ENCODE measurements at places on chromosomes 7 and 10. TPM values are rescaled to one million over a fixed set of nuclear protein-coding genes. Genes with fewer than 3 reads are reported as not detected.
A peak's percentile ranks its signal among the peaks of the same experiment; 100 is the strongest.

Gene SCIN
- 22.6 TPM for total RNA-seq

Gene PRF1
- not detected for total RNA-seq

DNA sequence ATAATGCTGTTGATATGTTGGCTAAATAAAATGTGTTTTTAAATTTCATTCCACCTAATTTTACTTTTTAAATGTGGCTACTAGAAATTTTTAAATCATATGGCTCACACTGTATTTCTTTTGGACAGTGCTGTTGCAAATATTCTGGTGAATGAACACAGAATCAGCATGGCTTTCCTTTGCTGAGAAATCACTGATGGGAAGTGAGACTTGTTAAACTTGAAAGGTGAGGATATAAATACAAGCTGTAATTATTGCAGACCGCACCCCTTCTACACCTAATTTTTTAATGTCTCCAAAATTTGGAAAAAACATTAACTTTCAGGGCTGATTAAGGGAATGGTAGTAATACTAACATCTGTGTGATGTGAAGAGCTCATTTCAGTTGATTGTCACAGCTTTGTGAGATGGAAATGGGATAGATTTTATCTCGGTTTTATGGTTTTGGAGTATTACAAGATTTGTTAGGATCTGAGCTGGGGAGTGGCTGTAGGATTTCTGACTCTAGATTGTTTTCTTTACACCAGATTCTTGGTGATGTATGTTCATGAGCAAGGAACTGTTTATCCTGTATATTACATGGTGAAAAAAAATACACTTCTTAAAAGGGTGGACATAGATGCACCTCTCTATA lies 1.3 kb downstream of the MIOS start:
- DNase-seq: no peak

Gene VWA2
- 5.8 TPM for total RNA-seq

DNA sequence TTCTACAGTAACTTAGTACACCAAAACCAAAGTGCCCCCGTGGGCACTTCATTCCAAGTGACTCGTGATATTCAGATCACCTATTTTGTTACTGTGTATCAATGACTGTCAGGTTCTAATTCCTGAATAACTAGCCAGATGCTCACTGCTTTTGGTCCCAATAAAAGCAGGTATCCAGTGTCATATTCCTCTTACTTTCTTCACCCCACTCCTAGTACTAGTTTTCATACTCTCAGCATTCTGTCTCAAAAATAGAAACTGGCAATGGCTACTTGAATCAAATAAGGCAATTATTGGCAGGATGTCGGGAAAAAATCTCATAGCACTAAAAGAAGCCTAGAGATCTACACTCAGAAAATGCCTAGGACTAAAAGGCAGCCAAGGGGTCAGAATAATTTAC lies 84.6 kb downstream of the ZNF467 start:
- DNase-seq: no peak

Gene OR6V1
- not detected for total RNA-seq

- no peak for DNase-seq
These were observed 7.1 kb upstream of the ASB10 start for GRCh38 chr7:151194188-151194587.

Gene SPDYE9
- total RNA-seq: not detected

Gene EIF4H
- total RNA-seq: 191 TPM

DNA sequence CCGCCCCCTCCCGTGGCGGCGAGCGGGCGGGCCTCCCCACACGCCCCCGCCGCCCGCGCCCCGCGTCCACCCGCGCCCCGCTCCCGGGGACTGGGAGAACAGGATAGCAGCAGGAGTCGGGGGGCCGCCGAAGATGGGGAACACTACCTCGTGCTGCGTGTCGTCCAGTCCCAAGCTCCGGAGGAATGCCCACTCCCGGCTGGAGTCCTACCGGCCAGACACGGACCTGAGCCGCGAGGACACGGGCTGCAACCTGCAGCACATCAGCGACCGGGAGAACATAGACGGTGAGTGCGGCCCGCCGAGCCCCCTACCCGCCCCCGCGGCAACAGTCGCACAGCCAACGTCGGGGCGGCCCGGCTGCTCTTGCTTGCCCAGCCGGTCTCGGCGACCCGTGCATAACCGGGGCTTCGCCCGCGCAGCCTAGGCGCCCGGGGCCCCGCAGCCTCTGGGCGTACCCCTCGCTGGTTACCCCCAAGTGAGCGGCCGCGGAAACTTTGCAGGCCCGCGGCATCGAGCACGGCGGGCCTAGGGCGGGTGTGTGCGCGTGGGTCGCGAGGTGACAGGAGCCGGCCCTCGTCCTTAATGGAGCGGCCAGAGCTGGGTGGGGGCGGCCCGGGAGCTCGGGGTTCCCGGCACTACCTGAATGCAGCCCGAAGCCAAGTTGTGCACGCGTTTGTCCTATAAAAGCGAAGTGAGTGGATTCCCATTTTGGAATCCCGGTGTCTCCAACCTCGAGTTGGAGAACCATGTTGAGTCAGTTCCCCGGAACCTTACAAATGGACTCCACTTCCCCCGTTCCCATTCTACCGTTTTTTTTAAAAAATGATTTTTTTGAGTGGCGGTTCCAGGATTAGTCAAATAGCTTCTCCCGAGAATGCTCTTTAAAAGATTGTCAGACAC lies 863 bp downstream of the CCNY start:
- peak; percentile 37 for DNase-seq

GRCh38 chr10:129096065-129096984 lies 370.7 kb upstream of the MGMT start:
- DNase-seq: no peak

DNA sequence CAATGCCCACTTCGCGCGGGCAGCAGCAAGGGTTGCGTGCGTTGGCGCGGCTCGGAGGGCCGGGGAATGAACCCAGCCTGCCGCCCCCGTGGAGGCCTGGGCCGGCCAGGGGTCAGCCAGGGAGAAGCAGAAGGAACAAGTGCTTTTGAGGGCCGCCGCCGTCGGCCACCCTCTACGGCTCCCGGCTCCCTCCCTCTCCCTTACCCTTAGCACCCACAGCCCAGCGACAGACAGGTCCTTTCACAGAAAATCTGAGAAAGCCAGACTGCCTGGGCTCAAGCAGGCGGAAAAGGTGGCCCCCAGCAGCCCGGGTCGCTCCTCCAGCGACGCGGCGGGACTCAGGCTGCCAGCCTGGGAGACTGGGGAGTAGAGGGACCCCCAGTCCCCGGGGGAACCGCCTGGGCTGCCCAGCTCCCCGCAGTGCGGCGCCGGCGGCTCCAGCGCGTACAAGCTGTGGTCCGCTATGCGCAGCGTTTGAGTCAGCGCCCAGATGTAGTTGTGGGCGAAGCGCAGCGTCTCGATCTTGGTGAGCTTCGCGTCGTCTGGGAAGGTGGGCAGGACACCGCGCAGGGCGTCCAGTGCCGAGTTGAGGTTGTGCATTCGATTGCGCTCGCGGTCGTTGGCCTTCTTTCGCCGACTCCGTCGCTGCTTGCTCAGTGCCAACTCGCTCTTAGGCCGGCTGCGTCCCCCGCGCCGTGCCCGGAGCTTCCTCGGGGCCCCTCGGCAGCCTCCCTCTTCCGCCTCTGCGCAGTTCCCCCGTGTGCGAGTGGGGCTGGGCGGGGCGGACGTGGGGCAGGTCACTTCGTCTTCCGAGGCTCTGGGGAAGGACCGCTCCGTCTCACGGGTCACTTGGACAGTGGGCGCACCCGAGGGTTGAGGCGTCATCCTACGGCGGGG lies 815 bp downstream of the NEUROG3 start:
- no peak for DNase-seq

DNA sequence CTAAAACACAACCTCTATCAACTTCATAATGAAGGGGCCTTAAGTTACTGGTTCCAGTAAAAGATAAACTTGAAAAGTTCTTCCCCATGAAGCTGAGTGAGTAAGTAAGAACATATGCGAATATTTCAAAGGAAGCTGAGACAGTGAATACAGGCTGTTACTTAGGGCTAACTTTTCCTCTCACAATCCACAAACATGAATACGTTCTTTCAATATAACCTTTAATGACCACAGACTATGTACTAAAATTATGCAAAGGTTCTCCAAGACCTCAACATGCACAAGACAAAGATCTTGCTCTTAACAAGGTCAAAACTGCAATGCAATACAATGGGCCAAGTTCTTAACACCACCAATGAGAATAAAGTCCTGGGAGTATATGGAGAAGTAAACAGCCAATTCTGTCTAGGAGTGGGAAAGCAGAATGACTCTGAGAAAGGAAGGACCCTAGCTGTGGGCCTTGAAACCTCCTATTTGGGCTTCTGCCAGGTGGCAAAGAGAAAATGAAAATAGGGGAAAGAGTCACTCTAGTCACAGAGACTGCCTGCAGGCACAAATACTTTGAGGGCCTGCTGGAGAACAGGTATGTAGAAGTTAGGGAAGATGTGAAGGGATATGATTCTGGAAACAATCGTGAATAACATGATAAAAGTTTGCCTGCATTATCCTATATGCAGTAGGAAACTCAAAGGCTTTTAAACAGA lies 43.7 kb downstream of the OSBPL3 start:
- DNase-seq: no peak

GRCh38 chr10:112782200-112782907 lies 167.7 kb upstream of the TCF7L2 start:
- DNase-seq: no peak

Gene HYAL4
- total RNA-seq: not detected

- DNase-seq: peak; percentile 88
These were observed 150.4 kb upstream of the PRPS1L1 start for GRCh38 chr7:18177815-18178660.

DNA sequence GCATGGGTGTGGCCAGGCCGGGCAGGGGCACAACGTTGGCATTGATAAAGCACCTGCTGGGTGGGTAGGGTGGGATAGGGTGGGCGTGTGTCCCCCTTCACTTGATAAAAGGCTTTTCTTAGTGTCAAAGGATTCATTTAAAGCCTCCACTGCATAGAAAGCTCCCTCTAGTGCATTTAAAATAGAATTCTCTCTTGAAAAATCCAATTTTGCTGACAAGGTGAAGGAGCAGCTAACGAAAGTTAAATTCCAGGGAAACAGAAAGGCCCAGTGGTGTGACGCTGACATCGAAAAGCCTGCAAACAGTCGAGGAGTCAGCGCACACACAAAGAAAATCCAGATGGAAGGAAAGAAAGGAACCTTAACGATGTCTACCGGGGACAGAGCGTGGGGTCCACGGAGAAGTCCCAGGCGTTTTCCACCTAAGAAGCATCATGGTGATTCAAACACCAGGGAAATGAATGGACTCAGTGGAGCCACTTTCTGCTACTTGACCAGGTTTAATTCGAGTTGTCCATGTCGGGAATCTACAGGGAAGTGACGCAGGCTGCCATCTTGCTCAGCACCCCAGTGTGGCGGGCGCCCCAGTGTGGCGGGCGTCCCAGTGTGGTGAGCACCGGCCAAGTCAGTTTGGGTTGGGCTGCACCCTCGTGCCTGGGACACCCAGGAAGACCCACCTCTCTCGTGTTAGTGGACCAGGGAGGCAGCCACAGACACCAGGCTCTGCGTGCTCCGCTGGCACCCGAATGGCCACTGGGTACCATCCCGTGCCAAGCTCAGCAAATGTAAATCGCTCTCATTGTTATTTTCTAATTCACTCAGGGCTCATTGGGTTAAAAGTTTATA lies 217.8 kb downstream of the DNAJB6 start:
- peak; percentile 47 for DNase-seq

DNA sequence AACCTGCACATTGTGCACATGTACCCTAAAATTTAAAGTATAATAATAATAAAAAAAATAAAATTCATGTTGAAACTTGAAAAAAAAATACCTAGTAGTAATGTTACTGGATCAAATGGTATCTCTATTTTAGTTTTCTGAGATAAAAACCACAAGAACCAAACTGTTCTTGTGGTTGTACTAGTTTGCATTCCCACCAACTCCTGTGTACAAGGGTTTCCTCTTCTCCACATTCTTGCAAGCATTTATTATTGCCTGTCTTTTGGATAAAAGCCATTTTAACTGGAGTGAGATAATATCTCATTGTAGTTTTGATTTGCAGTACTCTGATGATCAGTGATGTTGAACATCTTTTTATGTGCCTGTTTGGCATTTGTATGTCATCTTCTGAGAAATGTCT lies 177.7 kb downstream of the KIF20B start:
- DNase-seq: no peak

Gene FZD8
- 3.7 TPM for total RNA-seq

Gene TMUB1
- total RNA-seq: 51.2 TPM

Gene AKR1E2
- total RNA-seq: 1.1 TPM

GRCh38 chr10:79162861-79163665 lies 94.3 kb downstream of the ZMIZ1 start:
- peak; percentile 54 for DNase-seq

DNA sequence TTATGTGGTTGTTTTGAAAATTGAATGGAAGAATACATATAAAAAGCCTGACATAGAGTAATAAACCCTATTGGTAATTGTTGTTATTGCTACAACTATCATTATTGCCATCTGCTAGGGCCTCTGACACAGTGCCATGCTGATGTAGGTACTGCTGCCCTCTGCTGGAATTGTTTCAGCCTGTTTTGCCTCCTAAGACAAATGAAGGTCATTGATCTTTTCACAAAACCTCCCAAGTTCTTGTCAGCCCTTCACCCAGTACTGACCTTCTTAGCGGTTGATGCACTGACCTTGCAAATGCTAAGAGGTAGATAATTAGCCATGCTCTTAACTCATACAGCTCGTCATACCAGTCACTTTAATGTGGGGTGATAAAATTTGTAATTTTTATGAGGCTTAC lies 975.2 kb downstream of the SORCS1 start:
- DNase-seq: no peak

- no peak for DNase-seq
These were observed 900 bp downstream of the MKLN1 start for GRCh38 chr7:131328377-131329175.

DNA sequence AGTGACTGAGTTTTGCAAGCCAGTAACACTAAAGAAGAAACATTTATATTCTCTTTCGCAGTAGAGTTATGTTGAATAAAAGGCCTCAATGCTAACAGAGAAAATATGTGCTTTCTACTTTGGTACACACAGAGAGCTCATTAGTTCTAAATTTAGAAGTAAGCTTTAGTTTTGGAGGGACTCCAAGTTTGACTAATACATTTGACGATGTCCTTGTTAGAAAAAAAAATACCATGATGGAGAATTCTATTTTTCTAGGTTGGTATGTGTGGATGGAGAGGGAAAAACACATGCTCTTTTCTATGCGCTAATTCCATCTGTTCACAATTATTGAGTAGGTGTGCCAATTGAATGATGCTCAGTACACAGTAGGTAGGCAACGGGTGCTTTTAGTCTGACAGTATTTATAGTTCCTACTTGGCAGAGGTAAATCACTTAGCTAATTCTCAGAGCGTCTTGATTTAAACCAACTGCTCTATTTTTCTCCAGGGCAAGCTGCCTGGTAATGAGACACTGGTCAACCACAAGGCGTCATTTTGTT lies 327.2 kb upstream of the AKR1E2 start:
- no peak for DNase-seq

- no peak for DNase-seq
These were observed 23.7 kb downstream of the CYP26A1 start for GRCh38 chr10:93097386-93097785.

Measured in Calu3 (cell line).